ENCODE measurements at places on chromosomes 1 and 21. TPM values are rescaled to one million over a fixed set of nuclear protein-coding genes. Genes with fewer than 3 reads are reported as not detected.

The ADSS2 gene
- total RNA-seq = 55.5 TPM

The TMEM167B gene
- total RNA-seq = 32.7 TPM

The KIF2C gene
- total RNA-seq = 70.5 TPM

The OR2T11 gene
- total RNA-seq = not detected

The ADPRS gene
- 27.6 TPM for total RNA-seq

The FNBP1L gene
- total RNA-seq = 0.10 TPM

Data from T-helper 1 cell treated with Interleukin-12 subunit alpha and Interleukin-12 subunit beta and Interleukin-4 antibody, amounts not matched to agents 30 ng/mL and 1 ng/mL, for 36 hours (primary cell).